NCI-H187 (cell line): ENCODE measurements at places on chromosomes 2 and 18.

- no peak for DNase-seq
These were observed 38.7 kb upstream of the CREB1 start for GRCh38 chr2:207491086-207491485.

- DNase-seq: no peak
These were observed 69.0 kb upstream of the OTOS start for GRCh38 chr2:240209493-240209892.

DNA sequence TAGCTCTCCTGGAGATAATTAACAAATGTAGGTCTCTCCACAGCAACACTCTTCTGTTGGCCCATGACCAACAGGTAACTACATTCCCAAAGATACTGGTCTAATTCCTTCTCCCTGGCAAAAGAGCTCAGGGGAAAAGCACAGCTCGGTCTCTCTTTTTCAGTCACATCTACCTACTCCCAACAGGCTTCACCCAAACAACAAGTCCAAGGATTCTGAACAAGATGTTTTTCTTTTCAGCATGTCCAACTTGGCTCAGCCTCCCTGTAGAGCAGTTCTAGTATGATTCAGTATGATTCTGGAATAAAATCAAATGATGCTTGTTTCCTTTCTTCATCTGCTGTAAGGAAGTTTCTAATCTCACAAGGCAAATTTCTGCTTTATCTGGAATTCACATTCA is 1704.8 kb upstream of the PIK3C3 start:
- no peak for DNase-seq

- DNase-seq: no peak
These were observed 78.4 kb upstream of the MEX3C start for GRCh38 chr18:51275712-51276476.

DNA sequence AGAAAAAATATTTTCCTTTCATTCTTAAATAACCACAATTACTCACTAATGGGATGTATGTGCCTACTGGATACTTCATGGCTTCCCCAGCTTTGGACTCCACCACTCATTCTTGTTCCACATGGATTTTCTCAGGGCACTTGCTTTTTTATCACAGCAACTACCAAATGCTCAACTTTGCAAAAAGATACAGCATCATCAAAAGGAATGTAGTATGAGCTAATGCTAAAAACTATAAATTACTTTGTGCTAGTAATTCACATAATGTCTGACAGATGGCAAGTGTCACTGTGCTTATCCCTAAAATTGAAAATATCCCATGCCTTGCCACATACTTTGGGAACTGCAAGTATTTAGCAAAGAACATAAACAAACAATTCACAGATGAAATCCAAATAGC is 130.4 kb upstream of the ZFP36L2 start:
- no peak for DNase-seq

DNA sequence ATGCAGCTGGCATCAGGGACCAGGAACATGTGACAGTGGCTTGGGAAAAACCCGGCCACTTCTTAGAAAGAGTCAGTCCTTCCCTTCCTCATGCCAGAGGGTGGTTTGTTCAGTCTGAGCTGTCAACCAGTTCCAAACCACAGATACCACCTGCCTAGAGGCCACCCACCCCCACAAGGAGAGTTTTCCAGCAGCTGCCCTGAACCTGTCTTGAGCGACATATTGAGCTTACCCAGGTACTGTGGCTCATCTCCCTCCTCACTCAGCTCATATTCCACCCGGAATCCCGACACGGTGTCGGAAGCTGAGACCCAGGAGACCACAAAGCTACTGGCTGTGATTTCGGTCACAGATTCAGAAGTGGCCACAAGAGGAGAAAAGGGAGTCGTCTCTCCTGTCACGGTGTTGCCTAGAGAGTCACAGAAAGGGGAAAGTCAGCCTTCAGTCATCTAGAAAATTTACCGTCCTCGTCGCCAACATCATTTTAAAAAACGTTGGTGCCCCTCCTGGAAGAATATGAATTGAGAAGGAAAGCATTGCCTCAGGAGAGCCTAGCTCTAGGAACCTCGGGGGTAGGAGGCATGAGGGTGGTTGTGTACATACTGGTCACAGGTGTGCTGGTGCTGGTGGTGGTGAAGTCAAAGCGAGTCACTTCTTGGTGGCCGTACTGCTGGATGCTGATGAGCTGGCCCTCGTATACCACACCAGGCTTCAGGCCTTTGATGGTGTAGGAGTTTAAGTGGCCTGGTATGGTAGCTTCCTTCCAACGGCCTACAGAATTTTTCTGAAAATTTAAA is 26.3 kb downstream of the FN1 start:
- no peak for DNase-seq

- DNase-seq: no peak
These were observed 7.4 kb upstream of the RMC1 start for GRCh38 chr18:23495723-23496440.

GRCh38 chr18:79405781-79406575 is 10.2 kb downstream of the NFATC1 start:
- no peak for DNase-seq

- DNase-seq: no peak
These were observed 868.8 kb downstream of the EPHA4 start for GRCh38 chr2:220703279-220703678.

- no peak for DNase-seq
These were observed 58.7 kb upstream of the SP3 start for GRCh38 chr2:174023591-174024523.

DNA sequence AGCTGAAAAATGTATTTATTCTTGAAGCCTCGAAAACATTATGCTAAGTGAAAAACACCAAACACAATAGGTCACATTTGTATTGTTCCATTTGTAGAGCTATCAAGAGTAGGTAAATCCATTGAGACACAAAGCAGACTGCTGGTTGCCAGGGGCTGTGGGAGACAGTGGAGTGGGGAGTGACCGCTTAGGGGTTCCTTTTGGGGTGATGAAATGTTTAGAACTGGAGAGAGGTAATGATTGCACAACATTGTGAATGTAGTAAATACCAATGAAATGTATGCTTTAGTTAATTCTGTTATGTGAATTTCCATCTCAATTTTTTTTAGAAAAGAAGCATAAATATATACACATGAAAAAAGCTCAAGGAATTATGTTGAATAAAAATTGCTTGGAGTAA is 15.8 kb downstream of the KCTD18 start:
- no peak for DNase-seq

GRCh38 chr2:165568361-165568760 is 98.9 kb downstream of the CSRNP3 start:
- peak; percentile 76 for DNase-seq

DNA sequence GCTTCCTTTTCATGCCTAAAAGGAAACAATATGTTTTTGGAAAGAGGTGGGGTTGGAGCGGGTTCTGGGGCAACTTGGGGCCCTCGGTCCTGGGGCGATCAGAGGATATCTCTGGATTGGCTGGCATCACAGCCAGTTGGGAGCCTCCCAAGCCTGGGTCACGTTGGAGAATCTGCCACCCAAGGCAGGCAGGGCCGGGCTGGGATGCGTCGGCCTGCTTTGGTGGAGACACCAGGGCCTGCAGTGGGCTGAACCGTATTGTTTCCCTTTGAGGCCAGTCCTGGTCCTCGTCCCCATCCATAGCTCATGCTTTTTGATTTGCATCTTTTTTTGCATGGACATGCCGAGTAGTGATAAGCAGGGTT is 235.8 kb downstream of the ATAD2B start:
- DNase-seq: no peak

- DNase-seq: no peak
These were observed 138.6 kb upstream of the SCN7A start for GRCh38 chr2:166632616-166633015.

- no peak for DNase-seq
These were observed 39.1 kb downstream of the ACKR3 start for GRCh38 chr2:236608710-236609109.
